Memory B cell (primary cell): ENCODE measurements at places on chromosomes 11 and 22.
A peak's percentile ranks its signal among the peaks of the same experiment; 100 is the strongest.

DNA sequence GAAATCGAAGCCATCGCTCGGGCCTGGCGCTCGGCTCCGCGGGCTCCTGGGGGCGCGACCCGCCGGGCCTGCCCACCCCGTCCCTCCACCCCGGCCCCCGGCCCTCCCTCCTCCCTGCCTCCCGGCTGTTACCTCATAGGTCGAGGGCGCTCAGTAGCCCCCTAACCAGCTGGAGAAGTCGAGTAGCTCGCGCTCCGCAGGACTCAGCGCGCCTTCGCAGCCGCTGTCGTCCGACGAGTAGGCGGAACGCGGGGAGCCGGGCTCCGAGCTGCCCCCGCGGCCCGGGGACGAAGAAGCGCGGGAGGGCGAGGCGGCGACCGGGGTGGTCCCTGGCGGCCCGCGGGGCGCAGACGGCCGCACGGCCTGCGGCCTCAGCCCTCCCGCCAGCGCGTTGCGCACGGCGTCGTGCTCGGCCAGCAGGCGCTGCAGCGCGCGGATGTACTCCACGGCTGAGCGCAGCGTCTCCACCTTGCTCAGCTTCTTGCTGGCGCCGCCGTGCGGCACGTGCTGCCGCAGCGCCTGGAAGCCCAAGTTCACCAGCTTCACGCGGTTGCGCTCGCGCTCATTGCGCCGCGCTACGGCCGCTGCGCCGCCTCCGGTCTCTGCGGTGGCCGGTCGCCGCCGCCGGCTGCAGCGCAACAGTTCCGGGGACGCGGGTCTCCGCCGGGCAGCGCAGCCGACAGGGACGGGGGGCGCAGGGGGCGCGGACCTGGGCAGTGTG lies 627 bp downstream of the ASCL2 start:
- H3K4me3 ChIP-seq = peak overlapping the region; percentile 73
- H3K27ac ChIP-seq = no peak overlapping the region
- DNase-seq = peak; percentile 39
- H3K36me3 ChIP-seq = no peaks in the 10 kb centered on the region

DNA sequence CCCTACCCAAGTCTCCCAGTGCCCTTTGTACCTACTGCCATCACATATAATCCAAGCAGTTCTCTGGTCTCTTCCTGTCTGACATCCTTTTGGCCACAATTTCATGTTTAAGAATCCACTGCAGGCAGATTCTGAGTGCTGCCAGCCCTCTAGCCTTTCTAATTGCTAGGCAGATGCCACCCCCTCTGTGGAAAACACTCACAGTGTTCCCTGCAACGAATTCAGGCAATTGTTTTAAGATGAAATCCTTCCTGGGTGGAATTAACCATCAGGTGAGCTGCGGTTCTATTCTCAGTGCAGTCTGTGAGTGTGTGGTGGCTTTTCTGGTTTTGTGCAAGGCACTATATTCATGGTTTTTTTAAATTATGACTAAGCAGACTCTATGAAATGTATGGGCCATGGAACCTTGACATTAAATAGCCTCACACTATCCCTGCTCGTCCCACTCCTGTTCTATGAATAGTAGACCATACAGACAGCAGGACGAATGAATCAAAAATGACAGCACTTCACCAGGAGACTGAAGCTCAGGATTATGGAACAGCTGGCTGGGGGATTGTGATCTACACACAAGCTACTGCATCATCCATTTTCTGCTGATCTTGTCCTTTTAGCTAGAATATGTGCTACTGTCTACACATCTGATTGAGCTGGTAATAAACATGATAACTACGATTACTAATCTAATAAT lies 29.8 kb upstream of the BMAL1 start:
- DNase-seq = no peak
- peaks cover 12% of the 10 kb centered on the region for H3K27me3 ChIP-seq
- no peak overlapping the region for H3K27ac ChIP-seq
- H3K4me1 ChIP-seq = no peaks in the 10 kb centered on the region

DNA sequence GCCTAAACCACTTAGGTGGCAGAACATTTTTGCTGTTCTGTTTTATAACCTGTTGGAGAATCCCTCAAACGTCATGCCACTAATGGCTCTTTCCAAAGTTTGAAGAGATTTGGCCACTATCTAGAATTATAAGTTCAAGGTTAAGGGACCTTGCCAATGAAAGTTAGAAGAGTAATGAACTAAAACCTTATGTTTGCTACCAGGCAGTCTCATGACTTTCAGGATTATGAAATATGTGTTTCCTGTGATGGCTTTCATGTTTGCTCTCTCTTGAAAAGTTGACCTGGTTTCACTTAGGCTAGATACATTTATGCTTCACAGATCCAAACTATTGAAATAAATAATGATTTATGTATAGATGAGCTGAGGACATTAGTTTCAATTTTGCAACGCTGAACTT lies 340.0 kb downstream of the LRRC4C start:
- H3K27me3 ChIP-seq = no peaks in the 10 kb centered on the region
- DNase-seq = no peak
- H3K4me3 ChIP-seq = no peak overlapping the region
- no peaks in the 10 kb centered on the region for H3K36me3 ChIP-seq
- H3K4me1 ChIP-seq = no peaks in the 10 kb centered on the region

DNA sequence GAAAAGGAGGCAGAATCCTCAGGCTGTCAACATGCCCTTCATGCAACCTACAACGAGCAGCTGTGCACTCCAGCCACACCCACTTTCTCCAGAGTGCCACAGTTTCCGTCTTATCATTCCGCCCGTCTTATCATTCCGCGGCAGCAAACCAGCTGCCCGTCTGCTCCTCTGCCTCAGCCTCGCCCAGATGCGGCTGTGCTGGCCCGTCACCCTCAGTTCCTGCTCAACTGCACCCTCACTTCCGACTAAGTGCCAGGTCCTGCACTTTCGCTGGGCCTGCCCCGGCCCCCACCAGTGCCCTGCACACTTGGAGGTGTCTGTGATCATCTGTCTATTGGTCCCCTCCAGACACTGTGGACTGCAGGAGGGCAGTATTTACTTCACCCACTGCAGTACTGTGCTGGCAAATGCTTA lies 43.7 kb downstream of the MICAL3 start:
- peak overlapping the region; percentile 78 for H3K27ac ChIP-seq
- H3K36me3 ChIP-seq = peaks cover 6% of the 10 kb centered on the region
- DNase-seq = peak; percentile 43
- H3K4me1 ChIP-seq = peaks cover 52% of the 10 kb centered on the region
- no peaks in the 10 kb centered on the region for H3K27me3 ChIP-seq
- peak overlapping the region; percentile 72 for H3K4me3 ChIP-seq

- no peak for DNase-seq
- H3K27ac ChIP-seq = no peak overlapping the region
- no peaks in the 10 kb centered on the region for H3K4me1 ChIP-seq
- H3K27me3 ChIP-seq = peaks cover 2% of the 10 kb centered on the region
- H3K36me3 ChIP-seq = no peaks in the 10 kb centered on the region
Observed at GRCh38 chr11:79276736-79277325, 164.0 kb downstream of the TENM4 start.

GRCh38 chr22:30591191-30591587 lies 521 bp downstream of the PES1 start:
- DNase-seq = no peak
- H3K27me3 ChIP-seq = no peaks in the 10 kb centered on the region
- H3K4me1 ChIP-seq = no peaks in the 10 kb centered on the region
- H3K4me3 ChIP-seq = no peak overlapping the region

GRCh38 chr22:44807232-44807631 lies 54.9 kb downstream of the ARHGAP8 start:
- DNase-seq = no peak
- peaks cover 3% of the 10 kb centered on the region for H3K4me1 ChIP-seq
- H3K4me3 ChIP-seq = no peak overlapping the region
- H3K36me3 ChIP-seq = no peaks in the 10 kb centered on the region
- peaks cover 12% of the 10 kb centered on the region for H3K27me3 ChIP-seq
- H3K27ac ChIP-seq = no peak overlapping the region

- no peak for DNase-seq
- H3K4me1 ChIP-seq = no peaks in the 10 kb centered on the region
- peaks cover 14% of the 10 kb centered on the region for H3K27me3 ChIP-seq
- H3K36me3 ChIP-seq = peaks cover 2% of the 10 kb centered on the region
- H3K27ac ChIP-seq = no peak overlapping the region
- no peak overlapping the region for H3K4me3 ChIP-seq
Observed at GRCh38 chr11:10382518-10382917, 72.5 kb upstream of the AMPD3 start.

DNA sequence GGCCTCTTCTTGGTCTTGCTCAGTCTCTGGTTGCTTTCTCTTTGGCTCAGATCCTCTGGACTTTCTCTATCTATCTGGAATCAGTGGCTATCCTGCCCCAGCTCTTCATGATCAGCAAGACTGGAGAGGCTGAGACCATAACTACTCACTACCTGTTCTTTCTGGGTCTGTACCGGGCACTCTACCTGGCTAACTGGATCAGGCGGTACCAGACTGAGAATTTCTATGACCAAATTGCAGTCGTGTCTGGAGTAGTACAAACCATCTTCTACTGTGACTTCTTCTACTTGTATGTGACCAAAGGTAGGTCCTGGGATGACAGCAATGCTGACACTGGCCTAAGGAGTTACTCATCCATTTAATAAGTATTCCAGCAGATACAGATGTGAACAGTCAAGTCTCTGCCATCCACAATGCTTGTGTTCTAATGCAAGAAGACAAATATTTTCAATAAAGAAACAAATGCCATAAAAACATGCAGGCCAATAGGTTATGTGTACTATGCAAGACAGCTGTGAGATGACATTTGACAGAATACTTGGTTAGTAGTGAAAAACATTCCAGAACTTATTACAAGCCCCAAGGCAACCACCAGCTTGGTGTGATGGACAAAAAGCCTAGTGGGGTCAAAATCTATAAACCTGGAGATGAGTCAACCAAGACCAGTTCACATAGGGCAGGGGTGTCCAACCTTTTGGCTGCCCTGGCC lies 13.4 kb downstream of the KDELR3 start:
- no peak overlapping the region for H3K27ac ChIP-seq
- H3K4me3 ChIP-seq = no peak overlapping the region
- H3K27me3 ChIP-seq = no peaks in the 10 kb centered on the region
- peaks cover 35% of the 10 kb centered on the region for H3K36me3 ChIP-seq

GRCh38 chr11:114080219-114080618 lies 20.7 kb downstream of the ZBTB16 start:
- no peak overlapping the region for H3K27ac ChIP-seq
- H3K36me3 ChIP-seq = no peaks in the 10 kb centered on the region
- no peak overlapping the region for H3K4me3 ChIP-seq
- no peak for DNase-seq

DNA sequence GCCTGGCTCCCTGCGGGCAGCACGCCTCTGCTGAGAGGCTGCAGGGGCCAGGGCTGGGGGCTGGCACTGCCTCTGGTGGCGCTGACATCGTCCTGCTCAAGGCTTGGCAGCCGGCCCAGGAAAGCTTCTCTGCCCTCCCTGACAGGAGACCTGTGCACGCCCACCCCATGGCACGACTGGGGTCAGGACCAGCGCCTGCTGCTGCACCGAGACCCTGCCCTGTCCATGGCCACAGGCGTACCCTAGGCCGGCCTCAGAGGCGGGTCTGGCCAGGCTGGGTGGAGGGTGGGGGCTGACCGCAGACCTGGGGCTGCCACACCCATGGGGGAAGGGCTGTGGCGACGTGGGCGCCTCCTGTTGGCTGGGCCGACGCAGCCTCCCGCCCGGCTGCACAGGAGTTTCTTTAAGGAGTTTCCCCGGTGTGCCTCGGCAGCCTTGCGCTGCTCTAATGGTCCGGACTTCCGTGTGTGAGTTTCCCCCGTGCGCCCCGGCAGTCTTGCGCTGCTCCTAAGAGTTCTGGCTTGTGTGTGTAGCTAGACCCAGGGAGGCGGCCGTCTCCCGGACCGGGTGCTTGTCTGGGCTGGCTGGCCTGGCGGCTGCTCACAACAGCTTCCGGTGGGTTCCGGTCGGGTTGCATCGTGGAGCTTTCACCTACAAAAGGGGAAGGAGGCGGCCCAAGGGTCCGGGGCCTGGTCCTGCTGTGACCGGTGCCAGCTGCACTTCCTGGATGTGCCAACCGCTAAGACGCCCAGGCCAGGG lies 4.6 kb downstream of the TRABD start:
- peaks cover 31% of the 10 kb centered on the region for H3K4me1 ChIP-seq
- peaks cover 4% of the 10 kb centered on the region for H3K36me3 ChIP-seq
- DNase-seq = peak; percentile 89
- peaks cover 1% of the 10 kb centered on the region for H3K27me3 ChIP-seq

DNA sequence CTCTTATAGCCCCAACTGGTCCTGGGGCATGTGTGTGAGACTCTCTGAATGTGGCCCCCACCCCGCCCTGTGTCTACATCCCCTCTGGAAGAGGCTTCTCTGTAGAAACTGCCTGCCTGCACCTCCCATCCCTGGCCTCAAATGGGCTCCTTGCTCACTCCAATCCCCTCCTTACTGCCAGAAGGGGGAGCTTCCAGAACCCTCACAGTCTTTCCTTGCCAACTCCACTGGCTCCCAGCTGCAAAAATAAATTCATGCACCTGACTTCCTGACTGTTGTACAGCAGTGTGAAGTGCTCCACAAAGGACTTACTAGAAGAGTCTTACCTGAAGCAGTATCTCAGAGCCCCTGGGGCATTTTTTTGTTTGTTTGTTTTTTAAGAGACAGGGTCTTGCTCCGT lies 15.2 kb upstream of the SERPIND1 start:
- H3K27me3 ChIP-seq = no peaks in the 10 kb centered on the region
- H3K27ac ChIP-seq = no peak overlapping the region
- no peaks in the 10 kb centered on the region for H3K4me1 ChIP-seq
- no peak overlapping the region for H3K4me3 ChIP-seq
- DNase-seq = no peak
- peaks cover 20% of the 10 kb centered on the region for H3K36me3 ChIP-seq

DNA sequence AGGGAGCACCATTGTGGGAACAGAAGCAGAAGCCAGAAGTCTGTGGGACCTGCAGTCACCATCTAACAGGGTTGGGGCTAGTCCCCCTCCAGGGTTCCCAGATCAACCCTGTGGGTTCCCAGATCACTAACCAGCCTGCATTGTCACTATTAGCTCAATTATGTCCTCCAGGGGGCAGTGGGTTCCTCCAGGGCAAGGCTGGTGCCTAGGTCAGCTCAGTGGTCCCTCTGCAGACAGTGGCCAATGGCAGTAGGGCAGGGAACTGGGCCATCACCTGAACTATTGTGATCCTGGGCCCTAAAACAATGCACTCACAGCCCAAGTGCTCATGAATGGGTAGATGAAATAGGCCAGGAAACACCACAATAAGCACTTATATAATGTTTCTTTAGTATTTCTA lies 18.8 kb upstream of the PRSS23 start:
- H3K27ac ChIP-seq = no peak overlapping the region
- peaks cover 2% of the 10 kb centered on the region for H3K27me3 ChIP-seq
- H3K4me3 ChIP-seq = no peak overlapping the region
- H3K4me1 ChIP-seq = no peaks in the 10 kb centered on the region
